Progenitor cell of endocrine pancreas (in vitro differentiated cells): ENCODE measurements at places on chromosomes 2 and 18. TPM values are rescaled to one million over a fixed set of nuclear protein-coding genes. Genes with fewer than 3 reads are reported as not detected.

The COX7A2L gene
- total RNA-seq: 84.3 and 85.7 TPM in 2 replicates

The FEV gene
- 13.5 and 15.6 TPM in 2 replicates for total RNA-seq

The GPATCH11 gene
- total RNA-seq: 4.3 and 4.4 TPM in 2 replicates

- no peak for DNase-seq
These were observed 127.5 kb downstream of the GLI2 start for GRCh38 chr2:120863146-120863545.

GRCh38 chr2:231604101-231604684 is 11.5 kb downstream of the TEX44 start:
- DNase-seq: peak; percentile 19

DNA sequence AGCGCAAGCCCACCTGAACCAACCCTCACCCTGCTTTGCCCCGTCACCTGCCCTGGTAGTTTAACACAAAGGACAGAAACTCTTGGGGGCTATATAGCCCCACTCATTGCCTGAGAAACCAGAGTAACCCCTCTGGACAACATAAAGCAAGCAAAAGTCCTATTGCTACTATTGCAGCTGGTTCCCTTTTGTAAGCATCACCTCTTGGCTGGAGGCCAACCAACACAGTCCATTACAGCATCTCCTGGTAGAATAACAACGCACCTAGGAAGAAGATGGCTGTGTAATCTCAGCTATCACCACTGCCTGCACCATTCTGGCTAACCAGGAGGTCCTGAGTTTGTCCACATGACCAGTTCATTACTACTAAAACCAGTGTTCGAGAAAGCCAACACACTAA is 36.4 kb downstream of the FLACC1 start:
- DNase-seq: no peak

GRCh38 chr2:11581124-11581796 is 47.4 kb downstream of the GREB1 start:
- DNase-seq: no peak

DNA sequence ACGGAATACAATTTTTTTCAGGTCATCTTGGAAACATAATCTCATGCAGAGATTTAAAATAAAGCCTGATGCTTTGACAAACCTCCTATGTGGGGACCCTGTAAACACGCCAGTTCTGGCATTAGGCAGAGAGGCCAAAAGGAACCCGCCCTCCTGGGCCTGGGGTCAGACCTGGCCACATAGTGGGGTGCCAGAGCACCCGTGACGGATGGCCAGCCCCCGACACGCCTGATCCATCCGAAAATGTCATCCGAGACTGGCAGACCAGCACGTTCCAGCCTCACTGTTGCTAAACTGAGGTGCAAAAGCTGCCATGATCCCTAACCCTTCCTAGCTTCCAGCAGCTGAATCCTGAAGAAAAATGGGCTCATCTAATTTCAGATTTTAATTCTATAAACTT is 222.6 kb upstream of the SALL3 start:
- no peak for DNase-seq
